ENCODE measurements at places on chromosomes 16 and 17.

DNA sequence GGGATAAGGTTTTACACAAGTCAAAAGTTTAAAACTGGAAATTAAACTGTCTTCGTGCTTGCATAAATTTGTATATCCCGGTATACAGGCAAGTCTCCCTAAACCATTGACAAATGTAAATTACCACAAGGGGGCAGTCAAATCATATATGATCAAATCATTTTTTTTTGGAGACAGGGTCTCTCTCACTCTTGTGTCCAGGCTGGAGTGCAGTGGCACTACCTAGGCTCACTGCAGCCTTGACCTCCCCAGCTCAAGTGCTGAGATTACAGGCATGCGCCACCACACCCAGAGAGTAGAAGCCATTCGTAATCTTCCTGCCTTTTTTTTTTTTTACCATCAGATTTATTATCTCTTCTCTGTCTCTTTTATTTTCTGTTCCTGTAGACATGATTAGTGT, 18.5 kb downstream of the TOP2A start:
- no peak for DNase-seq

GRCh38 chr17:1605681-1606351, 22.8 kb downstream of the SLC43A2 start:
- no peak for DNase-seq

DNA sequence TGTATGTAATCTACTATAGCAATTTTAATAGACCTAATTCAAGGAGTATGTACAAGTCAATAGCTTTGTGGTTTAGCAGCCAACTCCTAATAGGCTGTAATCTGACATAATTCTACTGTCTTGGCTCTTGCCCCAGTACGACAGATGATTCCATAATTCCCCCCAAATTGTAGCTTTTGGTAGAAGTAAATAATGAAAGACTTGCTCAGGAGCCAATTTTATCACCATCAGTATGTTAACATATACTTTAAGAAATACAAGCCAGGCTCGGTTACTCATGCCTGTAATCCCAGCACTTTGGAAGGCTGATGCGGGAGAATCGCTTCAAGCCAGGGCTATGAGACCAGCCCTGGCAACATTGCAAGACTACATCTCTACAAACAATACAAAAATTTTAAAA, 53.9 kb downstream of the AP2B1 start:
- DNase-seq: no peak

DNA sequence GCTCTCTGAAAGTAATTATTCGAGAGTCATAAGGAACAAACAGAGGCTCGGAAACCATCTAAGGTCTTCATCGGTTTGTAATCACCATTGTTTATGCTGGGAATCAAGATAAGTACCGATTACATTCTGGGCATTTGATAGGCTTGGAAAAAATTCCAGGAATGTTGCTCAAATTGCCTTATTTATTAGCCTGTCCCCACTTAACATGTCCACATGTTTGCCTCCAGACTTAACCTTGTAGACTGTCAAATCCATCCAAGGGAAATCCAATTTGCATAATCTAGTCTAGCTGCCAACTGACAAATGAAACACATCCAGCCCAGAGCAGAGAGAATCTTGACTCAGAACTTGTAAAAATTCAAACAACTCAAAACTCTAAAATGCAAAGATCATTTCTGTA, 51.3 kb upstream of the TMC5 start:
- no peak for DNase-seq

DNA sequence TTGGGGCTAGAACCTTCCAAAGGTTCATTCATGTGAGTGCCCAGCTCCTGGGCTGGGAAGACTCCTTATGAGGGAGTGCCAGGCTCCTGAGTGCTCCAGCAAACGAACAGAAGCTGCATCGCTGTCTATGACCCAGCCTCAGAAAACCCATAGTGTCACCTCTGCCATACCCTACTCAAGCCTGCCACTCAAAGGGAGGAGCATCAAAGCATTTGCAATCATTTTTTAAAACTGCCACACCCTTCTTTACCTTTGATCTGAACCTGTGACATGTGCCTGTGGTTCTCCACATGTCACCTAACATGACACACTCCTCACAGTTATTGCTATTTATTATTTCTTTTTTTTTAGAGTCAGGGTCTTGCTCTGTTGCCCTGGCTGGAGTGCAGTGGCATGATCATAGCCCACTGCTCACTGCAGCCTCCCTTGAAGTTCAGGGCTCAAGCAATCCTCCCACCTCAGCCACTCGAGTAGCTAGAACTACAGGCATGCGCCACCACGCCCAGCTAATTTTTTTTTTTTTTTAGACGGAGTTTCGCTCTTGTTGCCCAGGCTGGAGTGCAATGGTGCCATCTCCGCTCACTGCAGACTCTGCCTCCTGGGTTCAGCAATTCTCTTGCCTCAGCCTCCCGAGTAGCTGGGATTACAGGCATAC, 7.3 kb upstream of the KDM8 start:
- no peak for DNase-seq

DNA sequence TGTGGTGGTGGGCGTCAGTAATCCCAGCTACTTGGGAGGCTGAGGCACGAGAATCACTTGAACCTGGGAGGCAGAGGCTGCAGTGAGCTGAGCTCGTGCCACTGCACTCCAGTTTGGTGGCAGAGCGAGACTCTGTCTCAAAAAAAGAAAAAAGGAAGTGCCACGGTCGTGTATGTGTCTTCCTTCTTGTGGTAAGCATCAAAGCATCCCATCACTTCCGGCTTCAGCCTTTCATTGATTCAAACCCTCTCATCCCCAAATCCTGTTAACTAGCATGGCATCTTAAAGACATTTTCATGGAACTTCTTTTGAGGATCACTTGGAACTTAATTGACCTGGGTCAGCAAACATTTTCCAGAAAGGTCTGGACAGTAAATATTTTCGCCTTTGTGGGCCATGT, 126.2 kb downstream of the CPPED1 start:
- no peak for DNase-seq

All from stimulated activated CD8-positive, alpha-beta memory T cell treated with anti-CD3 and anti-CD28 coated beads, Interleukin-4, amount 100 ng/mL, for 24 hours (primary cell).